Hematopoietic multipotent progenitor cell treated with erythropoietin and hydrocortisone succinate and interleukin-3 and kit ligand, for 6 days (in vitro differentiated cells): ENCODE measurements at places on chromosomes 13 and 19.
A peak's percentile ranks its signal among the peaks of the same experiment; 100 is the strongest.

DNA sequence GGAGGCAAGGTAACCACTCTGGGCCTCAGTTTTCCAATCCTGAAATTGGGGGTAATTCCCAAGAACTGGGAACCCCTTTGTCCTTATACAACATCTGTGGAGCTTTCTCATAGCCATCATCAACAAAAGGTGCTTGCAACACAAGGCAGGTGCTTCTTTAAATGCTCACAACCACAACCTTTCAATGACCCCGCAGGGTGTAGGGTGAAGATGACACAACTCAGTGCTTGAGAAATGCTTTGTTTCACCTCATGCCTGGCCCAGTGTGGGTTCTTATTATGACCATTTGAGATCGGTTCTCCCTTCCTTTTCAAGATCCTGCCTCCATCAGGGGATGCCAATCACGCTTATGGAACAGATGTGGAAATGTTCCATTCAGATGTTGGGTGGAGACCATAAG lies 8.4 kb downstream of the WIZ start:
- no peak for DNase-seq

GRCh38 chr13:20465218-20465879 lies 60.3 kb downstream of the CRYL1 start:
- no peak for DNase-seq

- peak; percentile 24 for DNase-seq
These were observed 568 bp upstream of the ZNF230 start for GRCh38 chr19:44002212-44002565.

DNA sequence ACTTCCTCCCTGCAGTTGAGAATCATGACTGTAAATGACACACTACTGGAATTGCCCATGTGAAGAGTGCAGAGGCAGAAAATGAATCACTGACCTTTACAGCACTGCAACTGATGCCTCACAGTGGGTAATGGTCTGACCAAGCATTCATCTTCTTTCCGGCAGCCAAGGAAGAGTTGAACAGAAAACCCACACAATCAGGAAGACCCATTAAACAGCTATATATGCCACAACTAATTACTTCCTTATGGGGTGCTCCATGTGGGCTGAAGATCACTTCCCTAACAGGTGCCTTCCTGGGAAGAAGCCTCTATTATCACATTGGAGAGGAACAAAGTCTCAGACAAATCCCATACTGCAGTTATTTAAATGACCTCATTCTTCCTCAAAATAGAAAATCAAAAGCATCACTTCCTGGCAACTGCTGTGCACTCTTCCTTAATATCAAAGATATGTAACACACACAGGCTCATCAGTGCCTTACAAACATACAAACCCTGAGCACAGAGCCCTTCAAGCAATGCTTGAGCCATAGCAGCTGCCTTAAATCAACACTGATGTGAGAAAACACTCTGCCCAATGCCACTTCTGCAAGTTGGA lies 45.8 kb downstream of the RUBCNL start:
- DNase-seq, result no peak

- DNase-seq, result no peak
These were observed 2.9 kb upstream of the YJEFN3 start for GRCh38 chr19:19525611-19526380.

- DNase-seq, result no peak
These were observed 48.2 kb downstream of the DPY19L3 start for GRCh38 chr19:32453736-32454135.

GRCh38 chr13:43936647-43937046 lies 56.9 kb downstream of the LACC1 start:
- DNase-seq, result no peak

DNA sequence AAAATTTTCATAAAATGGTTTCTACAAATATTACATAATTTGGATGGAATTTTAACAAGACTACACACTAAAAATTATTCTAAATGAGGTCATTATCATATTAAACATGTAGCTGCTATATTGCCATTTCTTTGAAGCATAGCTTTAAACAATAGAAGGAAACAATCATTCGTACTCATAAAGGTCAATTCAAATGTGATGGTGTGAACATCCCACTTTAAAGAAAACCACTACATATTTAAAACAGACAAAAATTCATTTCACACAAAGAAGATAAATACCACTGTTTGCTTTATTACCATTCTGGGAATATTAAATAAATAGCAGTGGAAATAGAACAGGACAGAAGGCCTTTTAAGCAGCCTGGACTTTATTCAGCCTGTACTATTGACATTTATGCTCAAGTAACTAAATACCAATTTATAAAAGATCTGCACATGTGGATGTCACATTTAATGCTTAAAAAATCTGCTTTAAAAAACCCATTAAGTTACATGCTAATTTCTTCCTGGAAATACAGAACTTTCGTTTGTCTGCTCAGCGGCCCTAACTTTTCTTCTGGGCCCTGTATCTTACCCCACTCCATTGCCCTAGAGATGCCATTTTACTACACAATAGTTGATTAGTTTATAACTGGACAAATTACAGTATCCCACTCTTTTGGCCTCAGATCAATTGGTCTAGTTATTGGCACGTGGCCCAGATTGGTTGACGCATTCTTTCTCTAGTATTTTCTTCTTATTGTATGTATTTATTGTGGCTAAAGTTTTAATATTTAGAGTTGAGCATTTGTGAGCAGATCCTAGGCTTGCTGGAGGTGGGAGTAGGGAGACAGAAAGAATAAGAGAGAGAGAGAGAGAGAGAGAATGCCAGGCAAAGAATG lies 215.1 kb upstream of the SPRY2 start:
- DNase-seq, result no peak

- DNase-seq, result no peak
These were observed 158.6 kb upstream of the SOX1 start for GRCh38 chr13:111908361-111908760.

DNA sequence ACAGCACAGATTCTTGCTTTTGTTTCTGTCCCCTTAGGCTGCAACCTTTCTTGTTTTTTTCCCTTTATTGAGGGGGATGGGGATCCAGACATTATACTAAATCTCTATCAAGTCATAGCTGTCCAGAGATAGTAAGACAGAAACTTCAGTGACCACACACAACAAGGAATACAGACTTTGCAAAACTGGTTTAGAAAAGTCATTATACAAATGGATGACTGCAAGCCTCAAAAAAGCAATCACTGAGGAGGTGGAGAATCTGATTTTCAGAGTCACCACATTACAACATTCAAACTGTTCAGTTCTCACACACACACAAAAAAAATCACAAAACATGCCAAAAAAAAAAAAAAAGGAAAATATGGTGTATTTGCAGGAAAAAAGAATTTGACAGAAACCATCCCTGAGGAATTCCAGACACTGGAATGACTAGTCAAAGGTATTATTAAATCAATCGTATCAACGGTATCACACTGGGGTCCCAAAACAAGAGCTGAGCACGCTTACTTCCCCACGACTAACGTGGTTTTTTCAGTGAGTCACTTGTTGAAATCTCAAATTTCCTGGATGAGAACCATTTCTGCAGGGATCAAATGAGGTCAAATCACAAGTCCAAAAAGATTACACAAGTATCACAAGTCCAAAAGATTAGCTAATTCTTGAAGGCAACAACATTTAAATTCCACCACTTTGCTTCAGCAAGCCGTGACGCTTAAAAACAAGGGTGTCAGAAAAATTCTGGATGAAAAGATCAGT lies 41.2 kb downstream of the USP12 start:
- DNase-seq, result no peak

DNA sequence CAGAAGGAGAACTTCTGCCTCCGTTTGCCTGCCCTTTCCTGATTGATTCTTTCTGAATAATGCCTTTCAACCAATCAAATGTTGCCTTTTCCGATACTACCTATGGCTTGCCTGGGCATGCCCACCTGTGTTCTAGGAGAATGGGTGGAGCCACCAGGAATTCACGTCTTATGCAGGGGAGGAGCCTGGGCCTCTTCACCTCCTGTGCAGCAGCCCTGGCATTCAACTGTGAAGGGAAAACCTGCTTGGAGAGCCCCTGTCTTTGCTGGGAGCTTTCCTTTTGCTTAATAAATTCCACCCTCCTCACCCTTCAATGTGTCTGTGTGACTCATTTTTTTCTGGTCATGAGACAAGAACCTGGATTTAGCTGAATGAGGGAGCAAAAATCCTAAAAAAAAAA lies 730.7 kb downstream of the UQCRFS1 start:
- DNase-seq, result no peak

GRCh38 chr13:44489751-44490150 lies 86.4 kb downstream of the TSC22D1 start:
- no peak for DNase-seq

GRCh38 chr13:25136880-25137787 lies 35.0 kb downstream of the AMER2 start:
- no peak for DNase-seq

DNA sequence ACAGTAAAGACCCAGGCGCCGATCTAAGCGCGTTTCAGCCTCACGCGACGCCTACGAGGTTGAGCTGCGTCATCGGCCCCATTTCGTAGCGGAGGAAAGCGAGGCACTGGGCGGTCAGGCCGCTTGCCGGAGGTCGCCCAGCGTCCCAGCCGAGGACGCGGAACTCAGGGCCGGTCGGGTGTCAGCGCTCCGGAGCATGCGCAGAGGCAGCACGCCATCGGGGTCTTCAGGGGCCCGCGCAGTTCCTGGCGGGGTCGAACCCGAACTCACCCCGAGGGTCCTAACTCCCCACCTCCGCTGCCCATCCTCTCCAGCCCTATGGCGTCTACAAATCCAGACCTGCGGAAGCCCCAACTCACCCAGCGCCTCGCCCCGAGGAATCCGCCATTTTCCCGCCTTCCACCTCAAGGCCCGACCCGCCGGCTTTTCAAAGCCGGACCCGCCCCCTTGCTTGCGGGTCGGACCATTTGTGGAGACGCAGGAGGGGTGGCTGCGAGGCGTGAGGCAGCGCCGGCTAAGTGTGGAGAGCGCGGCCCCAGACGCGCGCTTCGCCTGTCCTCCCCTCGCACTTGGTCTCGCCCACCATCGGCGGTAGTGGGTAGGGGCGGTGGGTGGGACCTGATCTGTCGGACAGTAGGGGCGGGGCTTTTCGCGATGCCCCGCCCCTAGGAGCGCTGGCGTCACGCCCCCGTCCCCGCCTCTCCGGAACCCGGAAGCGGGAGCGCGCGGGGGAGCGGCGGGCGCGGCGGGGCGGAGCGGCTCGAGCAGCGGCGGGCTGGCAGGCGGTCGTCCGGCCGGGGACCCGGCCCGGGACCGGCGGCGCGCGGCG lies at the start of the genes HAUS8 and MYO9B:
TSS of gene HAUS8 (minus strand) at position 418 of the 829 bp plus-strand sequence. CDS start at position 388, 30 bp downstream.
TSS of gene MYO9B (plus strand) at position 743 of the 829 bp plus-strand sequence. CDS start 25,941 bp downstream, outside the sequence.
- peak; percentile 98 for DNase-seq

DNA sequence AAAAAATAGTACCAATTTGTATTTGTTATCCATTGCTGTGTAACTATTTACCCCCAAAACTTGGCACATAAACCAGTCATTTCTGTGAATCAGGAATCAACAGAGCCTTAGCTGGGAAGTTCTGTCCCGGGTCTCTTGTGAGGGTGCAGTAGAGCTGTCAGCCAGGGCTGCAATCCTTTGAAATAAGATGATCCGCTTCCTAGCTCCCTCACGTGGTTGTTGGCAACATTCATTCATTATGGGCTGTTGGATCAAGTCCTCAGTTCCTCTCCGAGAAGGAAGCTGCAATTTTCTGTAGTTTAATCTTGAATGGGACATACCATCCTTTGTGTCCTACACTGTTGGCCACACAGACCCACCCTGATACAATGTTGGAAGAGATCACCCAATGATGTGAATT lies 277.2 kb downstream of the SUCLA2 start:
- DNase-seq, result no peak

DNA sequence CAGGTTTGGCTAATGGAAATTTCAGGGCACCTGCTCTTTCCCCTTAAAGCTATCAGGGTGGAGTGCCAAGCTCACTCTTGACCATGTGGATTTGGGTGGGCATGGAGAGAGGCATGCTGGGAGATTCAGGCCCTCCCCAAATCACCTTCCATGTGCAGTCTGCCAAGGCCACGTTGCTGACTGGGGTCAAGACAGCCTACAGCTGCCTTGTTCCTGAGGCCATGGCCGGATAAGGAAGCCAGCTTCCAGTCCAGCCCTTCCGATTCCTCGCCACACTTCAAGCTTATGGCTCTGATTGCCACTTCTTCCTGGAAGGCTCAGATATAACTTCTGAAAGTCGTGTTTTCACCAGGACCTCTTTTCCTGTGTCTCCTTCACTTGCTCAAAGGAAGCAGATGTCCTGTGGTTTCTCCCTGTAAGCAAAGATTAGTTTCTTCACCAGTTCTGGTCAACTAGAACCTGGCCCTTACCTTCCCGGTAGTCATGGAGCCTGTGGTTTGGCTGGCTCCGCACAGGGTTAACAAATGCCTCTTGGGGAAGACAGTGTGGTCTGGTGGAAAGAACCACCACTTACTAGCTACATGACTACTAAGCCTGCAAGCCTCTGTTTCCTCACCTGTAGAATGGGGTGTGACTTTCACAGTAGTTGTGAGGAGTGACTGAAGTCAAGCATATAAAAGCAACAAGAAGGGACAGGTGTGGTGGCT lies 16.1 kb upstream of the TPT1 start:
- peak; percentile 61 for DNase-seq

DNA sequence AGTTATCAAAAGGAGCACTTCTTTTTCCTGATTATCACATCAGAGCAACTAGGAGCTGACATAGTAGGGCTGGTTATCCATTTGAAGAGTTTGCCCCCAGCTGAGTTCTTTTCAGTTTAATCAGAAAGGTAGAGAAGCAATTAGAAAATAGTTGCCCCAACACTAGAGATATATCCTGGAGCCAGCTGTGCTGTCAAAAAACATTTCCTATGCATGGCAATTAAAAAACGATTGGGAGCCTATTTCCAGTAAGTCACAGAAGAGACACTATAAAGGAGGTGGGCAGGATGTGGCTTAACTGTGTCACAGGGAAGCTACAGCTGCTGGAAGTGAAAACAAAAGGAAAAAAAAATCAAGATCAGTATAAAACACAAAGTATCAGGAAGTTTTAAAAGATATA lies 155.7 kb upstream of the SLITRK1 start:
- no peak for DNase-seq

GRCh38 chr19:35911790-35912189 lies 3.7 kb upstream of the TYROBP start:
- no peak for DNase-seq

- DNase-seq, result no peak
These were observed 9.5 kb upstream of the ZNF541 start for GRCh38 chr19:47582320-47582909.

DNA sequence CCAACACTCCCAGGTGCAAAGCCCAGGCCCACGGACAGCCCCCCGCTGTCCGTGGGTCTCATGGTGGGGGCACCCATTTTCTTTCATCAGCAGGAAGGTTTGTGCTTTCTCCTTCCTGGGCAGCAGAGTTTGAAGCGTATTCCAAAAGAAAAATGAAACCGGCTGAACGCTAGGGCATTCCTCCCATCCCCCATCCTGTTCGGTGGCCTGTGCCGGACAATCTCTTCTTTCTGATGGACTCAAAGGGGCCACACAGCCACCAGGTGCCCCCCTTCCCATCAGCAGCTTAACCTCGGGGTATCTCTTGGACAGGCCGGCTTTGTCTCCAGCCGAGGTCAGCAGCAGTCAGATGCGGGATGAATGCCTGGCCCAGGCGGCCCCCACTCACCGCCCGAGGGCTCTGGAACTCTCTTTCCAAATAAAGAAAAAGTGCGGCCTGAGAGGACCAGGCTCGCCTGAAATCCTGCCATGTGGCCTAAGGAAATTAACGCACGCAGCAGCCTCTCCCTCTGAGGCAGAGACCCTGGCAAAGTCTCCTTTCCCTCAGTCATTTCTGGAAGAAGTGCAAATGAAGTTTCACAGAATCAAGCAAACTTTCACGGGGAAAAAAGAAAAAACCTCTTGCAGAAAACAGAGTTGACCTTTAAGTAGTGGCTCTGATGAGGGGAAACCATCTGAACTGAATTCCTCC lies 67.8 kb downstream of the RASA3 start:
- DNase-seq, result no peak
